NCI-H460 (cell line): ENCODE measurements at places on chromosomes 2 and 18.
A peak's percentile ranks its signal among the peaks of the same experiment; 100 is the strongest.

- DNase-seq = no peak
Measured at GRCh38 chr2:42960002-42960841, 167.8 kb upstream of the HAAO start.

DNA sequence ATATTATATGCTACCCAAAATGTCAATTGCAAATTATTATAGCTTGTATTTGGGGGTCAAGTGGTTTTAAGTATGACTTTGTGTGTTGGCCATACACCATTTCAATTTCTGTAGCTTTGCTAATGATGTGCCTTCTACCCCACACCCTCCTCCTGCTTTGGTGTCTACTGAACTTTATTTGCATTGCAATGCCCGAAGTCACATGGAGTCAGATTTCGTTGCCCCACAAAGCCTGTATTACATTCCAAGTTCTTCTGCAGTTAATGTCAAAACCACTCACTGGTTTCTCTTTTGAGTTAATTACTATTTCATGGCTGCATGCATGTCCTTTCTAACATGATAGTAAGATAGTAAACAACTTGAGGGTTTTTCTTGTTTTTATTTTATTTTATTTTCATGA lies 528.9 kb downstream of the RIT2 start:
- no peak for DNase-seq

DNA sequence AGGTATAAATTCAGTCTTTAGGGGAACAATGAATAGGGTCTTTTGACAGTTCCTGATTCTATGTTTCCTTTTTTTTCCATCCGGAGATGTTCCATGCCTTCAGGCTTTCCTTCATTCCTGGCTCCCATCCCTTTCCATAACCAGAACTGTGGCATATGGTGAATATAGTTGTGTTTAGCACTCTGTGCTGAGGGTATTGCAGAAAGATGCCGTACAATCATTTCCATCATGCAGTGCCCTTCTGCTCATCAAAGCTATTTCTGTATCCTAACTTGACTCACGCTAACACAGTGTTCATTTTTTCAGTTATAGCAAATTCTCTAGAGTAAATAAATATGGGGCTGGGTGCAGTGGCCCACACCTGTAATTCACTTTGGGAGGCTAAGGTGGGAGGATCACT lies 131.9 kb upstream of the EML6 start:
- DNase-seq = no peak

- DNase-seq = no peak
Measured at GRCh38 chr18:52953387-52953786, 613.4 kb downstream of the DCC start.

DNA sequence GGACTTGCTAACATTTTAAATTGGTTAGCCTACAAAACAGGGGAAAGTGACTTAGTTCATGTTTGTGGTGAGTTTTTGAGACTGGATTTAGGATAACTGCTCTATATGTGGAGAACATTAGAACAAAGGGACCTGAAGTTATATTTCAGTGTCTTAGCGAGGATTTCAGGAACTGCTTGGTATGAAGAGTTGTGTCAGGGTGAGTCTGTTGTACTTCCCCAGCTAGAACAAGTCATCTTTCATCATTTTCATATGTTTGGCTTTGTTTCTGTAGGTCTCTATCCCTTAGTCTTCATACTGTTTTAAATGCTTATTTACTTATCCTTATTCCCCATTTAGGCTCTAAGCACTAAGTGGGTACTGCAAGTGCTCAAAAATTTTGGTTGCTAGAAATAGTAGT lies 41.9 kb downstream of the KCMF1 start:
- no peak for DNase-seq

DNA sequence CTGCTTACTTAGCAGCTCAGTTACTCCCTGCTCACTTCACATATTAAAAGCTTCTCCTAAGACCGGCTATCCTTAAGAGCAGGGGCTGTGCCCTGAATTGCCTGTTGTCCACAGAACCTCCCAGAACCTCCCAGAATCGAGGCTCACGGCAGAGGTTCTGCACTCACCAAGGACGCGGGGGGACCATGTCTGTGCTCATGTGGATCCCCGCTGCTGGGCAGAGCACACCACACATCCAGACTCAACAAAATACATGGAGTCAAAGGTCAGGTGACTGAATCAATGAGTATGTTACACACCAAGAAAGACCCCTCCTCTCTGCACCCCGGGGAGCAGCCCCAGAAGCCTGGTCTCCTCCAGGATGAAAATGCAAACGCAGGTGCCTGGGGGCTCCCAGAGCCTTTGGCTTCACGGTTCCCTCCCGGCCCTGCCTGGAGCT lies 149.0 kb downstream of the MBP start:
- no peak for DNase-seq

GRCh38 chr2:49298230-49298629 lies 143.9 kb upstream of the FSHR start:
- DNase-seq = no peak

- DNase-seq = no peak
Measured at GRCh38 chr2:231780123-231780908, 766 bp downstream of the PDE6D start.

DNA sequence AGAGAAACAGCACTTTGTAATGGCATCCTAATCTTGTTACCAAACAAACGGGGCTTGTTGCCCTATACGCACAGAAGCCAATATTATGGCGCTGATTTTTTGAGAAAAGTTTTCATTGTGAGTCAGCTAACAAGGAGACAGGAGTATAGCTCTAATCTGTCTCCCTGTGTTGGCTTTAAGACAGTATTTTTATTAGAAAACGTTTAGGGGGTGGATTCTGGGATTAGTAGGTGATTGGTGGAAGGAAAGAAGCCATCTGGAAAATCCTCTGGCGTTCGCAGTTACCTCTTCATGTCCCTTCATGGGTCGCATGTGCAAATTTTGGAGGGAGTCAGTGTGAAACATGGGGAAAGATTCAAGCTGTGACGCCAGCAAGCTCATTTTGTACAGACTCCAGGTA lies 698 bp upstream of the TMEM237 start:
- no peak for DNase-seq

- no peak for DNase-seq
Measured at GRCh38 chr2:126761981-126762878, 106.3 kb downstream of the GYPC start.

DNA sequence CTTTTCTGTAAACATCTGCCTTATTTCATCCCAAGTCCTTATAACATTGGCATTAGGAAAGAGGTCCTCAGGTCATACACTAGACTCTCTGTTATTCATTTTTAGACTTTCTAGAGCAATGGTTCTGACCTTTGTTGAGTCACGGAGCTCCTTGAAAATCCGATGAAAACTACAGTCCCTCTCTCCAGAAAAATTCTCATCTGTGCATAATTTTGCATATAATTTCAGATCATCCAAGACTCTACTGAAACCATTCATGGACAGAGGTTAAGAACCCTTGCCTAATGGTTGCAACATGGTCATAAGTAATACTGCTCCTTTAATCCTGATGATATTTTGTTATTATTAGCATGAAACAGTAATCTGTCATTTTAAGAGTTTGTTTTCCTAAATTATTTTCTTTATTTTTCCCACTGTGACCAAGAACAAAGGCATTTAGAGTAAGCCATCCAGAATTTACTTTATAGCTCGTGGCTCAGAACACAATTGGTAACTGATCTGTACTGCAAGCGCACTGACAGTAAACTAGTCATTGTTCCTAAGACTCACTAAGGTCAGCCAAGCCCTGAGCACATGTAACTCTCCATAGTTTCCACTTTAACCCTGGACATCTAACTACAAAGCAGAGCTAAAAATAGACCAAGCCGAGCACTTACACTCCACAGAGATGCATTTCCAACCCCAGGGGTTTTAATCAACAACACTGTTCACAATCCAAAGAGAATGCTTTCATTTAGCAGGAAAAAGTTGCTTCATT lies 8.4 kb downstream of the MYOM1 start:
- DNase-seq = no peak

- DNase-seq = no peak
Measured at GRCh38 chr2:51018145-51018544, 13.8 kb downstream of the NRXN1 start.

- DNase-seq = no peak
Measured at GRCh38 chr2:173649527-173650219, 295.0 kb downstream of the CDCA7 start.

- no peak for DNase-seq
Measured at GRCh38 chr2:25757906-25758305, 84.5 kb upstream of the DTNB start.

DNA sequence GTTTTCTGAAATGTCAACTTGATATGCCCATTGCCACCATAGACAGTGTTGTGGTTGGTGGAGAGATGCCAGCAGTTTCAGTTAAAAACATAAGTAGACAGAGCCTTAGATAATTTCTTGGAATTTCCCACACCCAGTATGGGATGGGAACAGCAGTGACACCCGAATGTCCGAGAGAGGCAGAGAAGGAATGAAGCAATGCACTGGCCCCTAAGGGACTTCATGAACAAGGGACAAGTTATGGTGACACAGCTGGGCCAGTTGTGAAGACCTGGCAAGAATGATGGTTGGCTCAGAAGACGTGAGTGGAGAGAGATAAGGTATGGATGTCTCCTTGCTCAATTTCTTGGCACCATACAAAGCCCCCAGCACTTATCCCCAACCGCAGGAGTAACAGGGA lies 165.2 kb upstream of the APCDD1 start:
- no peak for DNase-seq

GRCh38 chr2:197599285-197599965 lies 76.0 kb downstream of the RFTN2 start:
- peak; percentile 47 for DNase-seq

DNA sequence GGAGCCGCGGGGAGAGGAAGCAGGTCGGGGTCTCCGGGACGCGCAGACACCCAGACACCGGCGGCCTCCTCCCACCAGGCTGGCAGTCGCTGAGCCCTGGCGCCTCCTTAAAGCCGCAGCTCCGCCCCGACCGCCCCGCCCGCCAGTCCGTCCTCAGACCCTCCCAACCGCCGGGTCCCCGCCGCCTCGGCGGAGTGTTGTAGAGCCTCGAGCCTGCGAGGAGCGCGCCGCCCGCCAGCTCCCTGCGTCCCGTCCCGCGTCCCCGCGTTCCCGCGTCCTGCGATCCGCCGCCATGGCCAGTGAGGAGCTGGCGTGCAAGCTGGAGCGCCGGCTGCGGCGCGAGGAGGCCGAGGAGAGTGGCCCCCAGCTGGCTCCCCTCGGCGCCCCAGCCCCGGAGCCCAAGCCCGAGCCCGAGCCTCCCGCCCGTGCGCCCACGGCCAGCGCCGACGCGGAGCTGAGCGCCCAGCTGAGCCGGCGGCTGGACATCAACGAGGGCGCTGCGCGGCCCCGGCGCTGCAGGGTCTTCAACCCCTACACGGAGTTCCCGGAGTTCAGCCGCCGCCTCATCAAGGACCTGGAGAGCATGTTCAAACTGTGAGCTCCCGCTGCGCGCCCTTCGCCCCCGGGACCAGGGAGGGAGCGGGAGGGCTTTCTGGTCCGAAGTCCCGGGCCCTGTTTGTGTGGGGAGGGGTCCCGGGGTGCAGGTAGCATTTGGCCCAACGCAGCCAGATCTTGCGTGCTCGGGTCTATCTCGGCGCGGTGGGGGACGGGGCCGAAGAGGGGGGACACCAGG lies at the start of gene EFHD1:
EFHD1 (plus strand) TSS at position 192 of the 793 bp plus-strand sequence; CDS start at position 293, 101 bp downstream.
- peak; percentile 35 for DNase-seq

GRCh38 chr2:108621087-108621559 lies 86.9 kb downstream of the LIMS1 start:
- no peak for DNase-seq

GRCh38 chr2:28381225-28382180 lies 11.2 kb upstream of the FOSL2 start:
- no peak for DNase-seq

GRCh38 chr2:134348239-134348638 lies 94.4 kb downstream of the MGAT5 start:
- no peak for DNase-seq

GRCh38 chr2:218162814-218163213 lies 3.9 kb downstream of the CXCR1 start:
- DNase-seq = no peak

GRCh38 chr18:8142932-8143331 lies 466.3 kb upstream of the RAB12 start:
- DNase-seq = no peak

DNA sequence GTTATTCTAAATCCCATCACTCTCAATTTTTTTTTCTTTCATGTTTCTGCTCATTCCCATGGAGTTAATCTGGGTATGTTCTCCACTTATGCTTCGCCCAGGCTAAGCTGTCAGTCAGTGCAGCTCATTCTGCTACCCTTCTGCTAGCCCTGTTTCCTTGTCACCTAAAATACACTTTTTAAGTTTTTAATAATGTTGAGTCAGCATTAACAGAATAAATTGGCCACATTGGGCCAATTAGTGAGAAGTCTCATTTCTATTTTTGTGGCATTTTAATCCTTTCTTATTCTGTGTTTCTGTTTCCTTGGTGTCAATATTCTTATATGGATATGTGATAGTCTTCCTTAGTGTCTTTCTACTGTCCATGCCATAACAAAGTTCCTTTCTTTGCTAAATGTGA lies 1126.2 kb downstream of the DPP10 start:
- no peak for DNase-seq

- DNase-seq = no peak
Measured at GRCh38 chr18:79753391-79753851, 44.3 kb upstream of the KCNG2 start.

GRCh38 chr18:12256951-12257350 lies 2.8 kb downstream of the CIDEA start:
- DNase-seq = no peak

GRCh38 chr2:43948370-43948769 lies 47.4 kb downstream of the LRPPRC start:
- DNase-seq = no peak

GRCh38 chr2:144152817-144153271 lies 367.1 kb downstream of the ZEB2 start:
- peak; percentile 12 for DNase-seq
